ENCODE measurements at places on chromosomes 13 and 19. TPM values are rescaled to one million over a fixed set of nuclear protein-coding genes. Genes with fewer than 3 reads are reported as not detected.
A peak's percentile ranks its signal among the peaks of the same experiment; 100 is the strongest.

GRCh38 chr13:96248103-96248502, 158.2 kb downstream of the HS6ST3 start:
- DNase-seq, result no peak

The ZNF578 gene
- 2.9 TPM for total RNA-seq

The RDH8 gene
- total RNA-seq, result not detected

The PSPN gene
- total RNA-seq, result 1.1 TPM

DNA sequence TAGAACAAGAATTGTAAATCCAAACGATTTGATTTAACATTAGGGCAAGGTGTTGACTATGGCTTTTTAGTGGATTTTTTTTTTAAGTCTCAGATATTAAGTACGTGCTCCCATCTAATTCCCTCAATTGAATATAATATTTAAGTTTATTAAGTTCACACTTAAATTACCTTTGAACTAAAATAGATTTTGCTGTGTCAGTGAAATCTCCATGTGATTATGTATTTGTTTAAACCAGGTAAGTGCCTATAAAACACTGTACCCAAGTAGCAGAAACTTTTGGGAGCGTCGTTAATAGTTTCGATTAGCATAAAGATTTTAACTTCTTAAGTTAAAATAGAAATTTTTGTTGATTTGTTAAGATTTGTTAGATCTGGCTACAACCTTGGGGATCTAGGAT, 1.6 kb downstream of the CLN5 start:
- DNase-seq, result no peak

DNA sequence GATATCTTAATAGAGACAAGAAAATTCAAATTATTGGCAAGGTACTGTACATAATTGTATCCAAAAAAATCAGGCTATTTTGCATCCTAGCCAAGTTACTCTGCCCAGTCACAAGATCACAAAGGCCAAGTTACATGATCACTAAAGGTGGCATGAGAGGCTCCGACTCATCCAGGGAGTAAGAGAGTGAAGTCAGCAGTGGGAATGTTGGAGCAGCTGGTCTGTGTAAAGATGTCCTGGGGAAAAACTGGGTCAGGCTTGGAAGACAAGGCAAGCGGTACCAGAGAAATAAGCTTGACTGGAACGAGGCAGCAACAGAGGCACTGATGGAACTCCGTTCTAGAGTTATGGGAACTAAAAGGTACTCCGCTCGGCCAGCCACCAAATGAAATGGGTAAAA, 50.2 kb upstream of the PSG2 start:
- no peak for DNase-seq

The RNASEH2A gene
- total RNA-seq, result 19.6 TPM

The SMIM17 gene
- total RNA-seq, result 0.33 TPM

- peak; percentile 97 for DNase-seq
Measured at GRCh38 chr13:40982772-40983171, 36.3 kb downstream of the ELF1 start.

The SIAH3 gene
- under 0.01 TPM for total RNA-seq

Measured in dermis blood vessel endothelial cell (primary cell).